ENCODE measurements at places on chromosomes 7 and 10. TPM values are rescaled to one million over a fixed set of nuclear protein-coding genes. Genes with fewer than 3 reads are reported as not detected.

Gene FXYD4
- not detected for polyA plus RNA-seq

Gene GTF2I
- polyA plus RNA-seq: 156 TPM

Gene ENTPD1
- 129 TPM for polyA plus RNA-seq

Gene PCDH15
- not detected for polyA plus RNA-seq

Gene GTF2IRD1
- polyA plus RNA-seq: 1.6 TPM

Gene OR6B1
- polyA plus RNA-seq: not detected

Gene C10orf143
- polyA plus RNA-seq: 7.9 TPM

Gene LIPK
- polyA plus RNA-seq: not detected

Gene ADAM22
- polyA plus RNA-seq: 6.0 TPM

- peak overlapping the region; percentile 97 for H3K4me3 ChIP-seq
- no peak overlapping the region for H3K27ac ChIP-seq
- H3K4me1 ChIP-seq: peaks cover 3% of the 10 kb centered on the region
- DNase-seq: no peak
- H3K27me3 ChIP-seq: no peaks in the 10 kb centered on the region
- H3K36me3 ChIP-seq: peaks cover 8% of the 10 kb centered on the region
Measured at GRCh38 chr7:158702196-158702595, 2.4 kb downstream of the NCAPG2 start.

DNA sequence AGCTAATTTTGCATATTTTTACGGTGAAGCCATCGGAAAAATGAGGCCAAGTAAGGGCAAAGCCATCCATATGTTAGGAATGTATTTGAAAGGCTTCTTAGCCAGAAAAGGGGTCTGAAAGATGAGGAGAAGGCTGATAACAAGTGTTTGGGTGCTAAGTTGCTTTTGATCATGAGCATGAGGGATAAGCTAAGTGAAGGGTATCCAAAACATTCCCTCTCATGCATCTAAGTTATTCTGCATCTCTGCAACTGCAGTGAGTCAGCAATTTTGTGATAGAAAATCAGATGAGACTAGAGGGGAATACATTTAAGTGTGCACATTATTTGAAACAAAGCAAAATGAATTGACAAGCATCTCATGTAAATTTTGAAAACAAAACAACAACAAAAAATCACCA is 282.8 kb downstream of the GPR158 start:
- H3K36me3 ChIP-seq: no peaks in the 10 kb centered on the region
- no peak overlapping the region for H3K4me3 ChIP-seq
- DNase-seq: no peak
- H3K4me1 ChIP-seq: no peaks in the 10 kb centered on the region
- H3K27ac ChIP-seq: no peak overlapping the region

DNA sequence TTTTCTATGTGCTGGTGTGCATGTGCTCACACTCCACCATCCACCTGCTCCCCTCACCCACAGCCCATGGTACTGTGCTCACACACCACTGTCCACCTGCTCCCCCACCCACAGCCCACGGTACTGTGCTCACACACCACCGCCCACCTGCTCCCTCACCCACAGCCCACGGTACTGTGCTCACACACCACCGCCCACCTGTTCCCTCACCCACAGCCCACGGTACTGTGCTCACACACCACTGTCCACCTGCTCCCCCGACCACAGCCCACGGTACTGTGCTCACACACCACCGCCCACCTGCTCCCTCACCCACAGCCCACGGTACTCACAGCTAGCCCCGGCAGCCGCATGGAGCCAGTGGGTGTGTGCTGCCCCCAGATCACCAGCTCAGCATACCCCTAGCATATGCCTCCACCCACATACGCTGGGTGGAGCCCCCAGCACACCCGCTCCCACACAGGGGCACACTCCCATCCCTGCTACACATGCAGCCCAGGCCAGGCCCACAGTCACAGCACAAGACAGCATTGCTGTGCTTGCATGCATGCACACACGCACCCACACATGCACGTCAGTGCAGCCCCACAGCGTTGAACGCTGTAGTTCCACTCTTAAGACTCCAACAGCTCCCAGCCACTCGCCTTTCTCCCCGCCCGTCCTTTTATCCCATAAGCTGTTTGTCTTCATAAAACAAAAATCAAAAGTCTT is 62.0 kb downstream of the PAX2 start:
- no peak overlapping the region for H3K4me3 ChIP-seq
- H3K27me3 ChIP-seq: peaks cover 3% of the 10 kb centered on the region
- H3K27ac ChIP-seq: no peak overlapping the region
- DNase-seq: no peak
- H3K36me3 ChIP-seq: no peaks in the 10 kb centered on the region
- H3K4me1 ChIP-seq: no peaks in the 10 kb centered on the region

DNA sequence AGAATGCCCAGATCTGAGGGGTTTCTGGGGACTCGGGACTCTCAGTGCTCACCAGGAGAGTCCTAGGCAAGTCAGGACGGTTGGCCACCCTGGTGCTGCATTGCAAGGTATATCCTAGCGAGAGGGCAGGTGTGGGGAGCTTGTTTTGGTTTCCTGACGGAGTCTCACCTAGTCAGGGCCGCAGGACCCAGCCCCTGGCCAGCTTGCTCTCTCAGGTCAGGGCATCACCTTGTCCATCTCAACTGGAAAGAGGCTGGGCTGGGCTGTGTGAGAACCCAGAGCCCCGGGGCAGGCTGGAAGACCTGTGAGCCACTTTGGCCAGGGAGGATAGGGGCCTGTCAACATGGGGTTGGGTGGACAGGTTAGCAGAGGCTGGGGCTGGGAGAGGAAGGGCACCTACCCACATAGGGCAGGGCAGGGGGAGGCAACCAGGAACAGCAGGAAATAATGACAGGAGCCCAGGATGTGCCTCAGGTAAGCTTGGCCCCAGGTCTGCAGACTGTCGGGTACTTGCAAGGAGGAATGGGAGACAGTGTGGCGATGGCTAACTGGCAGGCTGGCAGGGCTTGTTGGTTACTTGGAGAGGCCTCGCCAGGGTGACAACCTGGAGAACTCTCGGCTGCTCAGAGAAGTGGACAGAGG is 31.5 kb downstream of the DNAJB12 start:
- no peak overlapping the region for H3K4me3 ChIP-seq
- H3K27ac ChIP-seq: no peak overlapping the region
- no peaks in the 10 kb centered on the region for H3K36me3 ChIP-seq
- no peak for DNase-seq
- H3K4me1 ChIP-seq: peaks cover 50% of the 10 kb centered on the region

GRCh38 chr7:50661345-50662040 is 96.3 kb upstream of the DDC start:
- H3K27ac ChIP-seq: no peak overlapping the region
- H3K4me1 ChIP-seq: peaks cover 50% of the 10 kb centered on the region
- H3K4me3 ChIP-seq: no peak overlapping the region

GRCh38 chr7:93146036-93146435 is 2.1 kb downstream of the SAMD9L start:
- no peaks in the 10 kb centered on the region for H3K36me3 ChIP-seq
- peak overlapping the region; percentile 91 for H3K4me3 ChIP-seq
- no peak for DNase-seq
- no peaks in the 10 kb centered on the region for H3K27me3 ChIP-seq

DNA sequence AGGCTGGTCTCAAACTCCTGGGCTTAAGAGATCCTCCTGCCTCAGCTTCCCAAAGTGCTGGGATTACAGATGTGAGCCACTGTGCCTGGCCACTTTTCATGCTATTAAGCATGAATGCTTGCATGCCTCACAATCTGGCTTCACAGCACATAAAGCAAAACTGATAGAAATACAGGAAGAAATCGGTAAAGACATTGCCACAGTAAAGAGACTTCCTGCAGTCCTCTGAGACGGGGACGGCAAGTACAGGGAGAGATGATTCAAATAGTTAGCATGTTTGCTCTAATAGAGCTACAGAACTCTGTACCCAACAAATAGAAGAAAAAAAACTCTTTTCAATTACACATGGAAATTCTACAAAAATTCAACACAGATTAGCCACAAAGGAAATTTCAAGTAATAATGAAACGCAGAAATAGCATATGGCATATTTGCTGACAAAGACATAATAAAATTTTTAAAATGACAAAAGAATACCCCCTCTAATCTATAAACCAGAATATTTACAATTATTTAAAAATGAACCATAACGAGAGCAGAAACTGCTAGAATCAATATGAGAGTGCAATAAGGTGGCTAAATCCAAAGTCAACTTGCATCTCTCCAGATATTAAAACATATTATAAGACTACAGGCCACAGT is 32.3 kb downstream of the CARD11 start:
- H3K4me3 ChIP-seq: no peak overlapping the region
- DNase-seq: no peak
- H3K4me1 ChIP-seq: peaks cover 4% of the 10 kb centered on the region
- H3K36me3 ChIP-seq: peaks cover 3% of the 10 kb centered on the region
- no peaks in the 10 kb centered on the region for H3K27me3 ChIP-seq

GRCh38 chr7:114916261-114916892 is 5.5 kb upstream of the MDFIC start:
- H3K27me3 ChIP-seq: no peaks in the 10 kb centered on the region
- H3K27ac ChIP-seq: peak overlapping the region; percentile 95
- H3K4me1 ChIP-seq: peaks cover 19% of the 10 kb centered on the region
- no peaks in the 10 kb centered on the region for H3K36me3 ChIP-seq

GRCh38 chr7:73622909-73623797 is 1.2 kb downstream of the MLXIPL start:
- no peaks in the 10 kb centered on the region for H3K36me3 ChIP-seq
- DNase-seq: no peak
- no peaks in the 10 kb centered on the region for H3K27me3 ChIP-seq
- no peak overlapping the region for H3K4me3 ChIP-seq

DNA sequence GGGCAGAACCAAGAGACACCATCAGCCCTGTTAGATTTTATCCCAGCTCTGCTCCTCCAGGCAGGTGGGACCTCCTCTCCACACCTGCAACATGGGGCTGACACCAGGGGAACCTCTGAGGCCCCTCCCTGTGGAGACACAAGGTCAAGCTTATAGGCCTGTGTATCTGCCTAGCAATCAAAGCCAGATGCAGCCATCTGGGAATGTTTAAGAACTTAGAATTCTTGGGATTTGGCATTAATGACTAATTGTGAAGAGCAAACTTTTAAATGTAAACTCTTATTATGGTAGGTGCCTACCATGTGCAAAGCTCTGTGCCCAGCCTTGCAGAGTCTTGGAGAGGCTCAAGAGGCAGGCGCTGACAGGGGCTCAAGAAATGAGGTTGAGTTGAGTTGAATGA is 52.1 kb downstream of the TBATA start:
- no peak for DNase-seq
- no peaks in the 10 kb centered on the region for H3K4me1 ChIP-seq
- no peak overlapping the region for H3K4me3 ChIP-seq
- no peaks in the 10 kb centered on the region for H3K27me3 ChIP-seq
- H3K36me3 ChIP-seq: no peaks in the 10 kb centered on the region
- no peak overlapping the region for H3K27ac ChIP-seq

GRCh38 chr7:158374146-158374545 is 213.5 kb downstream of the PTPRN2 start:
- no peak for DNase-seq
- H3K4me3 ChIP-seq: no peak overlapping the region
- no peak overlapping the region for H3K27ac ChIP-seq
- H3K27me3 ChIP-seq: no peaks in the 10 kb centered on the region
- no peaks in the 10 kb centered on the region for H3K4me1 ChIP-seq

DNA sequence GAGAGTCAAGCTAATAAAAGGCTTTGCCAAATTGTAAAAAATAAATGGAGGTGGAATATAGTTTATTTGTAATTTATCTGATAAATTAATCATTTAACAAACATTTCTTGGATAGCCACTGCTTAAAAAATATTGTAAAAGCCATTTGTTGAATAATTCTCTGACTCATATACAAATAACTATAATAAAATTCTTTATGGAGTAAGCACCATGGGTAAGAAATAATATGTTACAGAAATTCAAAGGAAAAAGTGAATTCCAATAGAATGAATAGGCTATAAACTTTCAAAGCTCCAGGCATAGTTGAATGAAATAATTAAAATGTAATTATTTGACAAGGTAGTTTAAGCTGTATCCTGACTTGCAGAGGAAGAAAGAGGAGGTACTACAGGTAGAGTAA is 291.4 kb upstream of the TMEM229A start:
- no peak overlapping the region for H3K4me3 ChIP-seq
- no peaks in the 10 kb centered on the region for H3K4me1 ChIP-seq
- no peak overlapping the region for H3K27ac ChIP-seq

GRCh38 chr10:74058658-74059057 is 60.7 kb downstream of the VCL start:
- no peak overlapping the region for H3K4me3 ChIP-seq
- no peak overlapping the region for H3K27ac ChIP-seq
- H3K27me3 ChIP-seq: no peaks in the 10 kb centered on the region

GRCh38 chr10:48406204-48406603 is 99.7 kb downstream of the MAPK8 start:
- H3K27ac ChIP-seq: no peak overlapping the region
- no peak for DNase-seq
- no peaks in the 10 kb centered on the region for H3K4me1 ChIP-seq
- no peaks in the 10 kb centered on the region for H3K36me3 ChIP-seq
- H3K4me3 ChIP-seq: no peak overlapping the region

DNA sequence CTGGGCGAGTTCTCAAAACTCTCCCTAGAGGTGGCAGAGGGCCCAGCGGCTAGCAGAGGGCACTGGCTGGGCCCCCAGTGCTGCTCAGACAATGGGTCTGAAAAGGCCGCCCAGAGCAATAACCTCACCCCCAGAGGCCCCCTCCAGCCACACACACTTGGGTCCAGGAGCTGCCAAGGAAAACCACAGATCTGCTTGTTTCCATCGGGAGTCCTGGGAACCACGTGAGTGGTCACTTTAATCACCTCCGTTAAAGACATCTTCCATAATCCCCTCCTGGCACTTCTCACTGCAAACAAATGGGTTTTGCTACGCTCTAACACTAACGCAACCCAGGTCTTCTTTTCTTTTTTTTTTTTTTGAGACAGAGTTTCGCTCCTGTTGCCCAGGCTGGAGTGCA is 30.0 kb downstream of the NUDT1 start:
- peaks cover 7% of the 10 kb centered on the region for H3K36me3 ChIP-seq
- no peak overlapping the region for H3K27ac ChIP-seq
- no peak overlapping the region for H3K4me3 ChIP-seq
- no peaks in the 10 kb centered on the region for H3K27me3 ChIP-seq
- DNase-seq: no peak
- no peaks in the 10 kb centered on the region for H3K4me1 ChIP-seq

GRCh38 chr7:41698726-41699125 is 4.2 kb downstream of the INHBA start:
- no peaks in the 10 kb centered on the region for H3K36me3 ChIP-seq
- no peaks in the 10 kb centered on the region for H3K27me3 ChIP-seq
- no peak overlapping the region for H3K27ac ChIP-seq
- H3K4me3 ChIP-seq: no peak overlapping the region

GRCh38 chr10:110547139-110547761 is 20.2 kb upstream of the SMC3 start:
- DNase-seq: no peak
- H3K36me3 ChIP-seq: no peaks in the 10 kb centered on the region
- H3K4me1 ChIP-seq: peaks cover 5% of the 10 kb centered on the region
- H3K27me3 ChIP-seq: no peaks in the 10 kb centered on the region

DNA sequence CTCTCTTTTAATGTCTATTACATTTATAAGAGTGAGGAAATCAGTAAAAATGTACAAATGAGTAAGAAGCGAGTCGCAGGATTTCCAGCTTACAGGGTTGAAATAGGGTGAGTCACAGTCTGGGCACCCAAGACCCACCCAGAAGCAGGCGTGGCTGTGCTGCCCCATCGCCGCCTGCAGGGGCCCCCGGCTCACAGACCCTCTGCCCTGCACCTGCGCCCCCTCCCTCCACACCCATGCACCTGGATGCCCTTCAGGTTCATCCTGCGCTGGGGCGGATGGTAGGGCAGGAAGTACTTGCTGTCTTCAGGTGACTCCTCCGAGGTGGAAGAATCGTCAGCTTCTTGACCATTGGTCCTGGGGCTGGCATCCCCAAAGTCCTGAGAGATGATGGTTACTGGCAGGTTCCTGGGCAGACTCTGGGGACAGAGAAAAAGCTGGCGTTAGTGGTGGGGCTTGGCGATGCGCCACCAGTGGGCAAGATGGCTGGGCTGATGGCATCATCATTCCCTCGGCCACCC is 90.2 kb upstream of the GNA12 start:
- no peaks in the 10 kb centered on the region for H3K27me3 ChIP-seq
- no peak overlapping the region for H3K27ac ChIP-seq
- no peaks in the 10 kb centered on the region for H3K4me1 ChIP-seq
- no peak overlapping the region for H3K4me3 ChIP-seq

All from GM12878 (cell line).